ENCODE measurements at places on chromosomes 16 and 17.

GRCh38 chr17:45235416-45236281 lies 14.0 kb downstream of the FMNL1 start:
- DNase-seq: no peak

DNA sequence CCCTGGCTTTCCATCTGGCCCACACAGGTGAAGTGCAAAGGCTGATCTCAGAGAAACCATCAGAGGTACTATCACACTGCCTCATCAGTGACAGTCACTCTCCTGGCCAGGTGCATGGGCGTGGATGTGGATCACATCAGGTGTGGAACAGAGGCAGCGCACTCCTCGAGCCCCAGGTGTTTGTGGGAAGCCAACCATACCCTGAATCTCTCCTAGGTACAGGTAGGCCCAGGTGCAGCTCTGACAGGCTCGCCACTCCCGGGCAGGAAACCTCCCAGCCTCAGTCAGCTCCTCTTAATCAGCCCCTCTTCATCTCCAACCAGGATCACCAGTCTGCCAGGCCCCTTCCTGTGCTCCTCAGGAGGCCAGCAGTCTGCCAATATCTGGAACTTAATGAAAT lies 31.7 kb downstream of the TLE7 start:
- DNase-seq: no peak

- DNase-seq: no peak
These were observed 176.8 kb downstream of the TANC2 start for GRCh38 chr17:63142836-63143235.

GRCh38 chr17:6639014-6639585 lies 1.4 kb downstream of the KIAA0753 start:
- DNase-seq: no peak

GRCh38 chr16:9159839-9160550 lies 68.6 kb downstream of the HAPSTR1 start:
- DNase-seq: no peak

DNA sequence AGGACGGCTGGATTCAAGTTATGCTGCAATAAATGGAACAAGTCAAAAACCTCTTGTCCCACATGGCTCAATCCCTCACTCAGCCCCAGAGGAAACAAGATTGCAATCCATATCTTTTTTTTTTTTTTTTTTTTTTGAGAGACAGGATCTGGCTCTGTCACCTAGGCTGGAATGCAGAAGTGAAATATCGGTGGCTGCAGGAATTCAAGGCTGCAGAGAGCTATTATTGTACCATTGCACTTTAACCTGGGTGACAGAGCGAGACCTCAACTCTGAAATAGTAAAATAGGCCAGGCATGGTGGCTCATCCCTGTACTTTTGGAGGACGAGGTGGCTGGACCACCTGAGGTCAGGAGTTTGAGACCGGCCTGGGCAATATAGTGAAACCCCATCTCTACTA lies 2.7 kb upstream of the PDE6G start:
- DNase-seq: no peak

DNA sequence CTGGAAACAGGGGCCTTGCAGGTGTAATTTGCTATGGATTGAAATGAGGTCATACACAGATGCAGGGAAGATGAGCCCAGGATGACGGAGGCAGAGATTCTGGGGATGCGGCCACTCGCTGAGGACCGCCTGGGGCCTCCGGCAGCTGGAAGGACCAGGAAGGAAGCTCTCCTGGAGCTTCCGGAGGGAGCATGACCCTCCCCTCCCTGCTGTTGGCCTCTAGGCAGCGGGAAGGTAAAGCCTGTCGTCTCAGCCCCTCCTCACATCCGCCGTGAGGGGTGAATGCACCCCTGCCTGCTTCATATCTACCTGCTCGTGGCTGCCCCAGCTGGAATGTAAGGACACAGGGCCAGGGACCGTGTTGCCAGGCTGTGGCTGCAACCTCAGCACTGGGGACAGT lies 29.1 kb upstream of the ZNF469 start:
- DNase-seq: no peak

DNA sequence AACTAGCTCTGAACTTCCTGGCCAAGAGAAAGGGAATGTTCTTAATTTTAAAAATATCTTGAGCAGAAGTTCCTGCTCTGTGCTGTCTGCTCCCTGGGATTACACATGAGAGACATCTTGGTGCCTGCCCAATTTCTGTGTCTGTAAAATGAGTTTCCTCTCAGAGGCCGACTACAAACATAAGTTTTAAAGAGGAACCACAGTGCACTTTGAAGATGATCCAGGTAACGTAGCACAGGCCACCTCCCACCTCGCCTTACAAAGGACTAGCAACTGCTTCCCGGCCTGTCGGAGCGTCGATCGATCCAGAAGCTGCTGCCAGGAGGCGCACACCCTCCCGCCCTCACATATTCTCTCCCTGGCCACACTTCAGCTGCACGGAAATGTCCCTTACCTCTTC lies 55.0 kb upstream of the ATP2A3 start:
- DNase-seq: no peak

DNA sequence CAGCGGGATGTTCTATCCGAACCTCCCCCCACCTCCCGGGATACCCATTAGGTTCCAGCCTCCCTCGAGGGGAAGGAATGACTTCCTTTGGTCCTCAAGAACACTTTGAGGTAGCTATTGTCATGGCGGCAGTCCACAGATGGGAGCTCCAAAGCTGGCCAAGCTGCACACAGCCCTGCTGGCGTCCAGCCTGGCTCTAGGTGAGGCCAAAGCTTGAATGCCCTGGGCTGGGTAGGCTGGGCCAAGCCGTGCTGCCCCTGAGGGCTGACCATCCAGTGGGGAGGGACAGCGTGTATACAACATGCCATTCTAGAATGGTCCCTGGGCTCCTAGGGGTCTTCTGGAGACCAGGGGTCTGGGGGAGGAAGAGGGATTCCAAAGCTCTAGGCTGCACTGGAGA lies 43.5 kb downstream of the PEMT start:
- no peak for DNase-seq

GRCh38 chr16:29990034-29990433 lies 5.4 kb downstream of the HIRIP3 start:
- no peak for DNase-seq

- DNase-seq: no peak
These were observed 3.9 kb upstream of the GNG13 start for GRCh38 chr16:804193-805048.

- no peak for DNase-seq
These were observed 10.7 kb downstream of the COX4I1 start for GRCh38 chr16:85810097-85810741.

DNA sequence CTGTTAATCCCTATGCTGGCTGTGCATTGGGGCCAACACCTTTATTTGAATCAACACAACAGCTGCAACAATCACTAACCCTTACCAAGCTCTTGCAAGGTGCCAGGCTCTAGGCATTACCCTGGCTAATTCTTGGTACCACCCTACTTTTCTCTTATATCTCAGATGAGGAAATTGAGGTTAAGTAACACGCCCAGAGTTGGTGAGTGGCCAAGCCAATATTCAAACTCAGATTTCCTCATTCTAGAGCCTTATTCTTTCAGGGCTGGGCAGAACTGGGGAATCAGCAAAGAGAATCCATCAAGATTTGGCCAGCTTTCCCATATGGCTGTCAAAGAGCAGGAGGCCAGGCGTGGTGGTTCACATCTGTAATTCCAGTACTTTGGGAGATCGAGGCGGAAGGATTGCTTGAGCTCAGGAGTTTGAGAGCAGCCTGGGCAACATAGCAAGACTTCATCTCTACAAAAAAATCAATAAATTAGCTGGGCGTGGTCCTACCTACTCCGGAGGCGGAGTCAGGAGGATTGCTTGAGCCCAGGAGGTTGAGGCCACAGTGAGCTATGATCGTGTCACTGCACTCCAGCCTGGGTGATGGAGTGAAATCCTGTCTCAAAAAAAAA lies 23.7 kb downstream of the ARSG start:
- DNase-seq: no peak

DNA sequence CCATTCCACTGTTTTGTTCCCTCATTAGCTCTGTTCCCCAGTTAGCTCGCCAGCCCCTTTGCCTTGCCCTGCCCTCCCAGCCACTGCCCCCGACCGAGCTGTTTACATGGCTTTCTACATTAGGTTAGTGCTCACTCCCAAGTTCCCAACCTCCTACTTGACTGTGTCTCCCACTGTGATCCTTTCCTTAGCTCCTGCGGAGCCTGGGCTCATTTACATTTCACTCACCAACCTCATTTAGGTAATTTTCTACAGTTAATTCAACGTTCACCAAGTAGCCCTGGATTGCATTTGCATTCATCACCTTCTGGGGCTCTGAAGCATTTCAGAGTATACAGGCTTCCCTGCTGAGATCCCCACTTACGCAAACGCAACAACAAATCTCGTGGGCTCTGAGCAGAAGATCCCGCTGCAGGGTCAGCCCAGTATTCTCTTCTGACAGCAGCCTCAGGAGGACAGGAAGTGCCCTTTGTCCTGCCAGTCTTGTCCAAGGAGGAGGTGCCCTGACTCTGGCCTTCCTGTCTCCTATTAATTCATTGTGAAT lies 325.8 kb upstream of the CCL2 start:
- DNase-seq: no peak

- DNase-seq: no peak
These were observed 32.6 kb upstream of the ARL6IP1 start for GRCh38 chr16:18833707-18834505.

DNA sequence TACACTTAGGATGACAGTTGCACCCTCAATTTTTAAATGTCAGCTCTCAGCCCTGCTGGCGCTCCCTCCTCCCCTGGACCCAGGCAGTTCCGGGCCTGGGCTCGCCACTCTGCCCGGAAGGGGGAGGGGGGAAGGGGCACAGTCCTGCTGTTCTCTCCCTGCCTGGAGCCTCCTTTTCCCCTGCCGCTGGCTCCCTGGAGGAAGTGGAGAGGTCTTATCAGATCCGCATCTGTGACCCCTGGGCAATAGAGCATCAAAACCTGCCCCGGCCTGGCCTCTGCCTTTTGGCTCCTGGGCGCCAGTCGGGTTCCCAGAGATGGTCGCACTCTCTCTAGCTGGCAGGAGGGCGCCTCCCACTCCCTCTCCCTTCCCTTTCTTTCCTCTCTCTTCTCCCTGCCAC lies 149.3 kb downstream of the IRF8 start:
- no peak for DNase-seq

GRCh38 chr17:20276421-20276820 lies 190.9 kb downstream of the LGALS9B start:
- DNase-seq: no peak

- DNase-seq: no peak
These were observed 3.0 kb upstream of the ZNF213 start for GRCh38 chr16:3131755-3132377.

GRCh38 chr16:11819798-11820197 lies 22.7 kb upstream of the ZC3H7A start:
- DNase-seq: no peak

DNA sequence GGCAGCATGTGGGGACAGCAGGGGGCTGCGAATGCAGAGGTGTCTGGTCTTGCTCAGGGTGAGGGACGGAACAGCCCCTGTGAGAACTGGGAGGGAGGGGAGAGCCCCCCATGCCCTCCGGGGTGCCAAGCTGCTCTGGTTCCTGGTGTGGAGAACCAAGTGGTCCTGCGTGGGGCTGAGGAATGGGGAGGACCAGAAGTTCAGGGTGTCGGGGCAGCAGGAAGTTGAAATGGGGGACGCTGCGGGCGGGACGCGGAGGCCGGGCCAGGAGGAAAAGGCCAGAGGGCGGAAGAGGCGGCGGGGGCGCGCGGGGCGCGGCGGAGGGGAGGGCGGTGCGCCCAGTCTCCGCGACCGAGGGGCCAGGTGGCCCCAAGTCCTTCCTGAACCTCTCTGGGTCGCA lies 3.6 kb downstream of the ALDH3A1 start:
- DNase-seq: no peak

GRCh38 chr16:9042964-9043680 lies 48.3 kb upstream of the HAPSTR1 start:
- no peak for DNase-seq

GRCh38 chr16:64952177-64952576 lies 169.7 kb downstream of the CDH11 start:
- DNase-seq: no peak

GRCh38 chr17:7806587-7806986 lies 27.4 kb upstream of the KDM6B start:
- no peak for DNase-seq

DNA sequence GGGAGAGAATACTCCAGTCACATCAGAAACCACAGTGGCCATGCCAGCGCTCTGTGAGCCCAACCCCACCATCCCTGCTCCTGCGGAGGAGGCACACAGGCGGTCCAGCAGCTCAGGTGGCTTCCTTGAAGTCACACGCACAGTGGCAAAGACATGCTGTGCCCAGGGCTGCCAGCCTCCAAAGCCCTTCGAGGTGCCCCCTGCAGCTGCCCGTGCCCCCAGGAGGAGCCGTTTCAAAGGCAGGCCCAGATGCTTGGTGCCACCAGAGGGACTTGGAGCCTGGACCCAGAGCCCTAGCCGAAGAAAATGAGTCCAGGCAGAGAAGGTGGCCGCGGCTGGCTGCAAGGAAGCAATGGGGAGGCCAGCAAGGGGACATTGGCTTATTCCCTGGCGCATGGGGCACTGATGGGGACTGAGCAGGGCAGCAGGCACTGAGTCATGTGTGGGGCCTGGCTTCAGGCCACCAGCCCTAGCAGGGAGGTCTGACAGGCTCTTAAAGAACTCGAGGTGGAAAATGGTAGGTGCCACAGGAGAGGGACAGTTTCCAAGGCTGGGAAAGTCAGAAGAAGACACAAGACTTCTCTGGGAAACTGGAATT lies 17.2 kb upstream of the CACNG1 start:
- DNase-seq: no peak

DNA sequence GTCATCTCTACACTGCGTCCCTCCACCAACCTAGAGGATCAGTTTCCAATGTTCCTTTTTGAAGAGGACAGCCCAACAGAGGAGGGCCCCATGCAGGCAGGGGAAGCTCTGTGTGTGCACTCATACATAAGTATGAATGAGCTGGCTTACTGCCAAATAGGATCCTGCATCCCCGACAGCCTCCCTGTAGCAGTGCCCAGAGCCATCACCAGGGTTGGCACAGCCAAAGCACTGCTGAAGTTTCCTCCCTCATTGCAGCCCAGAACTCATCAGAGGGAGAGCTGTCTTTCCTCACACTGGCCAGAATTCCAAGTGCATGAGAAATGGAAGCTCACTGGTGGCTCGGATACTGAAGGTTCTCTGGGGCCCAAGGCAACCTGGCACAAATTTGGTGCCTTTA lies 114.4 kb downstream of the ASIC2 start:
- no peak for DNase-seq

- no peak for DNase-seq
These were observed 131.0 kb upstream of the CIBAR2 start for GRCh38 chr16:85243308-85243707.

GRCh38 chr16:66382966-66383299 lies 16.4 kb downstream of the CDH5 start:
- DNase-seq: no peak

- DNase-seq: no peak
These were observed at the start of gene GPR179 for GRCh38 chr17:38343608-38344419. TSS of gene GPR179 (minus strand) at chr17:38343956. CDS start at chr17:38343789, 167 bp downstream.

Measured in cortex of kidney (tissue), 1 donor.